ELF-1 (cell line): ENCODE measurements at places on chromosomes 11 and 22.
A peak's percentile ranks its signal among the peaks of the same experiment; 100 is the strongest.

GRCh38 chr11:118924591-118925585 lies 838 bp downstream of the BCL9L start:
- peak; percentile 80 for DNase-seq

DNA sequence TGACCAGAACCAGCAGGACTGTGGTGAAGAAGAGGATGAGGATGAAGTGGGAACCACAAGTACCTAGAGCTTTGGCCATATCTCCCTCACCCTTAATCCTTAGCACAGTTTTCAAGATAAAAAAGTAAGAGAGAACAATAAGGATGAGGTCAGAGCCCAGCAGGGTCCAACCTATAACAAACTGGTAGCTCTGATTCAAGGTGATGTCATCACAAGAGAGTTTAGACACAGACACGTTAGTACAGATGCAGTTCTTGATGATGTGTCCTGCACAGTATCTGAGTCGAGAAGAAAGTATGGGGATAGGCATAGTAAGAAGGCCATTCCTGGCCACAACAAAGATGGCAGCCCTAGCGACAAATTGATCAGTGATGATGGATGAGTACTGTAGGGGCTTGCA lies 586 bp downstream of the OR56A5 start:
- DNase-seq, result no peak

- no peak for DNase-seq
Measured at GRCh38 chr11:44387825-44388224, 77.9 kb upstream of the ALX4 start.

- no peak for DNase-seq
Measured at GRCh38 chr22:22009661-22010060, 27.1 kb upstream of the TOP3B start.

DNA sequence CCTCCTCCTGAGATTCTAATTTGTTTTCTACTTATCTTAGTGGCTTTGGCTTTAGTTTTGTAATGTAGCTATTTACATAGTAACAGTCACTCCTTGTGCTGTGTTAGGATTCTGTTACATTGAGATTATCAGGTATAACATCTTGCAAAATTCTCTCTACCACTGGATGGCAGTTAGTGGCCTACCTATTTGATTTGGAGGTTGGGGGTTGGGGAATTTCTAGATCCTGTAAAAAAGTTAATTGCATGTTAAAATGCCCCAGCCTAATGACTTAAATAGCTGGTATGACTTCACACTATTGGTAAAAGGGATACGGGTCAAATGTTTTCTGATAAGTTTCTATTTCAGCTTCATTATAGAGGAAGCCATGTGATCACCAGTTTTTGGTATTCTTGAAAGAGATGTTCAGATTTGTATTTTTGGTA lies 2.8 kb downstream of the GRK3 start:
- no peak for DNase-seq

GRCh38 chr11:36278531-36279282 lies 10.5 kb downstream of the COMMD9 start:
- no peak for DNase-seq

DNA sequence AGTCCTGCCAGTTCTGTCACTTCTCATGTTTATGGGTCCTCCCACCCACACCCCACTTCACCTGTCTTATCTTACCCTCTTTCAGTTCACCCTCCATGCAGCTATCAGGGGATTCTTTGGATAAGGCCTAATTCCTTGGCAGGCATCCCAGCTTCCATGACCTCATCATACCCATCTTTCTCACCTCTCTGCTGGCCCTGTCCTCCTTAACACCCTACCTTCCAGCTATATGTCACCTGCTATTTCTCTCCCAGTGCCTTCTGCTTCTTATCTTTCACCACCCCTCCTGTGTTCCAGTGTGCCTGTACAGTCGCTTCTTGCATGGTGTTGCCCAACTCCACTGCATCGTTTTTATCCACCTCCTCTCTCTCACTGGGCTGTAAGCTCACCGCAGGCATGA lies 28.3 kb downstream of the SNU13 start:
- no peak for DNase-seq

DNA sequence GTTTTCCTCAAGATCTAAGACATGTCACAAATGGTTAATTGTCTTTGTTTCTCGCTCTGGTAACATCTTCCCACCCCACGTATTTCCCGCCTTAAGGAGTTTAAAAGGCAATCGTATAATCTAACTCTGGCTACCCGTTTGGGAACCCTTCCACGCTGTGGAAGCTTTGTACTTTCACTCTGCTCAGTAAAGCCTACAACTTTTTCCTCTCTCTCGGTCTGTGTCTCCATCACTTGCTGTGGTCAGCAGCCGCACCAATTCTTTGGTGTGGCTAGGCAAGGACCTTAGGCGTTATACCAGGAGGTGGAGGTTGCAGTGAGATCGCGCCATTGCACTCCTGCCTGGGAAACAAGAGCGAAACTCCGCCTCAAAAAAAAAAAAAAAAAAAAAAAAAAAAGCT lies 1430.1 kb downstream of the LRRC4C start:
- peak; percentile 59 for DNase-seq

GRCh38 chr22:19180740-19181410 lies 2.3 kb upstream of the SLC25A1 start:
- no peak for DNase-seq

GRCh38 chr11:75135651-75136050 lies 15.3 kb upstream of the SLCO2B1 start:
- DNase-seq, result no peak

DNA sequence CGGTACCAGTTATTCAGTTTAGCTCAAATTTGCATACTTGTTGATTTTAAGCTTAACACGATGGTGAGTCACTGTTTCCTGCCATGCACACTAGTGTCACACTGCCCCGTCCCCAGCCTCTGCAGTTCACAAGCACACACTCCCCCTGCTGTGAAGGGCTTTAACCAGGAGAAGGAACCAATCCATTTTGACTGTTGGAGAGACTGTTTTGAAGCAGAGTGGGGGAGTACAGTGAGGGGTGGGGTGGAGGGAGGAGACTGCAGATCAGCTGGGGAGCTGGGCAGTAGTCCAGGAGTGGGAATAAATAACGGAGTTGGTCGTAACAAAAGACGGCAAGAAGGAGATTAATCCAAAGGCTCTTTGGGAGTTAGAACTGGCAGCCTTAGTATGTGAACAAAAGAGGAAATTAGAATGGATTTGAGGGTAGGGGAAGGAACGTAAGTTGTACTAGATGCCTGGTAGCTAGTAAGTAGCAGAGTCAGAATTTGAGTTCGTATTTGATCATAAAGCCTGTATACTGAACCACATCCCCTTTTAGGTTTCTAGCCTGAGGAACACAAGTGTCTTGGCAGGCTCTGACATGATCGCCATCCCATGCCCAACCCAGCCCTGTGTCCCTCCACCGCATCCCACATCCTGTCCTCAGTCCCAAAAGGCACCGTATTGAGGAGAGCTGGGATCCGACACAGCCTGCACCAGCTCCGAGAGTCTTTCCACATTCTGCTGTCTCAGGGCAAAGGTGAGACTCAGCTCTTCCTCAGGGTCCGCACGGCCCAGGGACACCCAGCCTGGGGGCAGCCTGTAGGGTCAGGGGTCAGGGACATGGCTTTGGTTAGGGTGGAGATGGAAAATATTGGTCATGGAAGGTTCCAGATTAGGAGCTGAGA lies 862 bp downstream of the TPP1 start:
- no peak for DNase-seq

DNA sequence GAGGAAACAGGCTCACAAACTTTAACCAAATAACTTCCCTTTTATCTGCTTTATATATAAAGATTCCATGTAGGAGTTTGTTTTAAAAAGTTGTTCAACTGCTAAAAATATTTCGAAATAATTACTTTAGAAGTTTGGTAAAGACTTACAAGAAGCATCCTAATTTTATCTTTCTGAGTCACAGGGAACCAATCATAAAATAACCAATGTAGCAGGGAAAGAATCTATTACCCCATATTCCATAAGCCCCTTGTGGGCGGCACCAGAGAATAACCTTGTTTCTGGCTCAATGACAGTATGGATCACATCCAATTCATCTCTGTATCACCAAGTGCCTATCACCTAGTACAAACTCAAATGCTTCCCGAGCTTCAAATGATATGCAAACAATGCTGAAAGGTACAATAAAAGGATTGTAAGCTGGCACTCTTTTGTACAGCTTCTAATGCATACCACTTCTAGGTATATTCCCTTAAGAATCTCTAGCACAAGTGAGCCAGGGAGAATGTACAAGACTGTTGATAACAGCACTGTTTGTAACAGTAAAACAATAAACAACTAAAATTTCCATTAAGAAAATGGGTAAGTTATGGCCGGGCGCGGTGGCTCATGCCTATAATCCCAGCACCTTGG lies 158.4 kb downstream of the ATG16L2 start:
- DNase-seq, result no peak

DNA sequence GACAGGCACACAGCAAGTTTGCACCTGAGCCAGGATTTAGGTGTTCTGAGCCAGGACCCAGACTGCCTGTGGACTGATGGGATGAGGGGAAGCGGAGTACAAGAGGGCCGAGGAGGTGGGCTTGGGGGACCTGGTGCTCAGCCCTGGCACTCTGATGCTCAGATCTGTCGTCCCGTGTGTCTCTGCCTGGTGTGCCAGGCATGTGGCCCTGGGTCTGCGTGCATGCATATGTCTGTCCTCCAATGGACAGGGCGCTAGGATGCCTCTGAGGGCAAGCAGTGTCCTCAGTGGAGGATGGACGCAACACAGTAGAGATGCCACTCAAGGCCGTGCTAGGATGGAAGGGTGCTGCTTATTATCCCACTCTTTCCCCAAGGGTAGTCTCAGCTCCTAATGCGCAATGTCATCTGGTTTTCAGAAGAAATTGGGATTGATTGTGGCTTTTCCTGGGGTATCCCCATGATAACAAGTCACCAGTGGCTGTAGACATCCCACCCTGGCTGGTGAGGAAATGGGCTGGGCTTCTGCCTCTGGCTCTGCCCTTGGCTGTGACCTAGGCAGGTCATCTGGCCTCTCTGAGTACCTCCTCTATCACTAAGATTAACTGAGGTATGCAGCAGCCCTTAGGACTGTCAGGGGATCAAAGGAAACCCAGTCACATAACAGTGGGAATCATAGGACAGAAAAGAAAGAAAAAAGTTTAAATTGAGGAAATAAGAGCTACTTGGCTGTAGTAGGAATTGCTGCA lies 35.7 kb upstream of the SUSD2 start:
- no peak for DNase-seq

- DNase-seq, result no peak
Measured at GRCh38 chr11:70159627-70160570, 43.2 kb upstream of the FADD start.

DNA sequence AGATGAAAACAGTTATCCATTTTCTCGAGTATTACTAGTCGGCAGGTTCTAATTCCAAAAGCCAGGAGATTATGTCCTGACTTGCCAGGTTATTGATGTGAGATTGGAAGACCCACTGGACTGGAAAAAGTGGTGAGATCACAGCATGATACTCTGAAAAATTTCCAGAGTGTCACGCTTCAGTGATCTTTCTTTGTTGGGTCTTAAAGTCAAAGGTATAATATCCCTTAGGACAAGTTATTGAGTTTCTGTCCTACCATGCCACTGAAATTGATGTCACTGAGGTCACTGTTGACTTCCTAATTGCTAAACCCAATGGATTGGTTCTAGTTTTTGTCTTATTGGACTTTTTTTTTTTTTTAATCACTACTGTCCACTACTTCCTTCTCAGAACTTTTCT lies 104.5 kb upstream of the GRAMD1B start:
- no peak for DNase-seq

DNA sequence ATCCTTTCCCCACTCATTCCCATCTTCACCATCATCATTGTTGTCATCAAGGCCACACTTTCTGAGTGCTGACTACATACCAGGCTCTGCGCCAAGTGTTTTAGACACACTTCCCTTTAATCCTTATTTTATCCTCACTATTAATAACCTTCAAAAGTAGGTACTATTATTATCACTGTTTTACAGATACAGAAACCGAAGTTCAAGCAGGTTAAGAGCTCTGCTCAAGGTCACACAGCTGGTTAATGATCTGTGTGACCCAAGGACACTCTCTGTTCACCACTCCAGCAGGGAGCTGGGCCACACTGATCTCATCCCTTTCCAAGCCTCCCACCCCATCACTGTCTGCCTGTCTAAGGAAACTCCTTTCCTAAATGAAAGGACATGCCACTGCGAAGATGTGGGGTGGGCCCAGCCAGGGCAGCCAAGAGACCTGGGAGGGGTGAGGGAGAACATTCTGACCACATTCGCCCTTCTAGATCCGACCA lies 17.2 kb upstream of the TSKU start:
- DNase-seq, result no peak
